Mammary epithelial cell (primary cell): ENCODE measurements at places on chromosomes 7 and 10.
A peak's percentile ranks its signal among the peaks of the same experiment; 100 is the strongest.

DNA sequence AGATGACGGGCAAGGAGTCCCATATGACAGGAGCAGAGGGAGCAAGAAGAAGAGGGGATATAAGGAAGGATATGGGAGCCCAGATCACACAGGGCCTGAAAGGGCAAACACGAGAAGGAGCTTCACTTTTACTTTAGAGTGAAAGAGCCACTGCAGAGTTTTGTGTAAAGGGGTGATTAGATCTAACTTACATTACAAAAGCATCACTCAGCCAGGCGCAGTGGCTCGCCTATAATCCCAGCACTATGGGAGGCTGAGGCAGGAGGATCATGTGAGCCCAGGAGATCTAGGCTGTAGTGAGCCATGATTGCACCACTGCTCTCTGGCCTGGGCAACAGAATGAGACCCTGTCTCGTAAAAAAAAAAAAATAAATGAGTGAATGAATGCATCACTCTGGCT is 91.1 kb downstream of the MPP7 start:
- DNase-seq = no peak

DNA sequence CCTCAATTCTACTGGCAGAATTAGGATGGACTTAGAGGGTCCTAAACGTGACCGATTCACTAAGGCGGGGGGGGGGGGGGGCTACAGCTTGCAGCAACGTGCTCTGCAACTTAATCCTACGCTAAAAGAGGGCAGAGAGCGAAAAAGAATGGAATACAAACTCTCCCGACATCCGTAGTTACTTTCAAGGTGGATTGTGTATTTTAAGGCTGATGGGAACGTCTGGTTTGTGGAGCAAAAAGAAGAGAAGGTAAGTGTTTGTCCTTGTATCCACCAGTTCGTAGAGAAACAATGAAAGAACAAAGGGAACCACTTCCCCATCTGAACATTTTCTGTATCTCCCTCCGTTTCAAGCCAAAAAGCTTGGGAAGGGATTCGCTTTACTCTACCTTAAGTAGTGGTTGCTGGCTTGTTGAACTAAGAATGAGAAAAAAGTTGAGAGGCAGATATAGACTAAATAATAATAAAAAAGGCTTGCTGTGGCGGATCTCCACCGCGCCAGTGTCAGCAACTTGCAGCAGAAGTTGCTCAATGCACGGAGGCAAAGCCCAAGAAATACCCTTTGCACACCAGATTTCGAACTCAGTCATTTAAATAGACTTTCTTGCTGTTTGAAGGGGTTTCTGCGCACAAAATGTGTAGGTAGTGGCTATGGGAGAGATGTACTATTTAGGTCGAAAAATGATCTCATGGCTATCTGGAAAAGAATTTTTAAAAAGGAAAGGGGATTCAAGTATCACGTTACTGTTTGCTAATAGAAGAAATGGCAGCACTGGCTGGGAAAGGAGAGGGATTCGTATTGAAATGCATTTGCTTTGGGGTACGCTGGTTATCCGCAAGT is 736 bp downstream of the SKIDA1 start:
- peak; percentile 26 for DNase-seq

DNA sequence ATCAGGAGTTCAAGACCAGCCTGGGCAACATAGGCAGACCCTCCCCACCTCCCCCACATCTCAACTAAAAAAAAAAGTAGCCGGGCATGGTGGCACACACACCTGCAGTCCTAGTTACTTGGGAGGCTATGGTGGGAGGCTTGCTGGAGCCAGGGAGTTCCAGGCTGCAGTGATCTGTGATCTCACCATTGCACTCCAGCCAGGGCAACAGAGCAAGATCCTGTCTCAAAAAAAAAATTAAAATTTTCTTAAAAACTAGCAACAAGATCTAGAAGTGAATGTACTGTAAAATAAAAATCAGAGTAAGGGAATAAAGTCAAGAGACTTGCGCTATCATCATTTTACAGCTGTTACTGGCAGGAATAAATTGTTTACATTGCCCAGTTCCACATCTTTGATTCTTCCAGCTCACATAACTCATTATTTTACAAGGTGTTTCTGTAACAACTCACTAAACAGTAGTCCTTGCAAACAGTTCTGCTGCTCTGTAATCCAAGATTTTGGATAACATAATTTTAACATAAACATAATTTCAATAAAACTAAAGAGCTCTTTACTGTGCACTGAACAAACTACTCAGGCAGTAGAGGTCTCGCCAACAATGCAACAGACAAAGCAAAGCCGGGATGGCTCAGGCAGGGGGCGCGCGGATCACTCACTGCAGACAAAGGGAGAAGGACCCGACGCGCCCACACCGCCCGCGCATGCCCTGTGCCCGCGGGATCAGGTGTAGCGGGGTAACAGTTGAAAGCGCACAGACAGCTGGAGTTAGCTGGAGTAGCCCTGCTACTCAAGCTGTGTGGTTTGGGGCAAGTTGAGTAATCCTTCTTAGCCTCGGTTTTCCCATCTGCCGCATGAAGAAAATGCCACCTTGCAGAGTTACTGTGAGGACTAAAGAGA is 73.3 kb upstream of the NFE2L3 start:
- peak; percentile 60 for DNase-seq

DNA sequence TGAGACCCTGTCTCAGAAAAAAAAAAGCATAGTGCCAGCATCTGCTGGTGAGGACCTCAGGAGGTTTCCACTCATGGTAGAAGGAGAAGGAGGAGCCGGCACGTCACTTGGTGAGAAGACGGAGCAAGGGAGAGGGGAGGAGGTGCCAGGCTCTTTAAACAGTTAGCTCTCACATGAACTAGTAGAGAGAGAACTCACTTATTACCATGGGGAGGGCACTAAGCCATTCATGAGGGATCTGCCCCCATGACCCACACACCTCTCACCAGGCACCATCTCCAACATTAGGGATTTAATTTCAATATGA is 62.9 kb upstream of the VKORC1L1 start:
- no peak for DNase-seq

DNA sequence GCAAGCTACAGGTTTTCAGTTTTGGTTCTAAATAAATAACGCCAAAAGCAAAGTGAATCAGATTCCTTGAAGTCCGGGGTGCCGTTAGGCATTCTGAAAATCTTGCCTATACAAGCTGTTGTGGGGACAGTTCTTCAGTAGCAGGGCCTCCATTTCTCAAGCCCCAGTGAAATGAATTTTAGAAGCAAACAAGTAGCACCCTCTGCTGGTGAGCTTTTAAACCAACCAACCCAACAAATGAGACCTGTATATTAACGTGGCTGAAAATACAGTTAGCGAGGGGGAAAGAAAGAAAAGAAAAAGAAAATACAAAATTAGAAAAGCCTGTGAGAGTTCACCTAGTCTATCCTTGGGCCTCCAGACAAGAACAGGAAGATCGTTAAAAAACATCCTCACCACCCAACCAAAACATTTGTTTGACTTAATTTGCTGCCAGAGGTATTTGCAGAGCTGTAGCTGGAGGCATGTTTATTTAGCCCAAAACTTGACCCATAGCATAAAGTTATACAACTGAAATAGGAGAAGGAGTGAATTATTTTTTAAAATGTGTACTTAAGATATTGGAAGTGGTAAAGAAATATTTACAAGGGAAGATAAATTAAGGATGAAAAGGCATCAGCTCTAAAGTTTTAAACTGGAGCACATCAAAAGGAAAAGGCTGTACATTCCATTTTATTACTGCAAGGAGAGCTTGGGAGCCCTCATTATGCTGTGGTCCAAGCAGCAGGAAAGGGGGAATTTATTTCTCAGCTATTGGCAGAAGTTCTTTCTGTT is 98.9 kb downstream of the DYNC1I1 start:
- peak; percentile 34 for DNase-seq

GRCh38 chr7:38674513-38674912 is 43.3 kb upstream of the AMPH start:
- no peak for DNase-seq

DNA sequence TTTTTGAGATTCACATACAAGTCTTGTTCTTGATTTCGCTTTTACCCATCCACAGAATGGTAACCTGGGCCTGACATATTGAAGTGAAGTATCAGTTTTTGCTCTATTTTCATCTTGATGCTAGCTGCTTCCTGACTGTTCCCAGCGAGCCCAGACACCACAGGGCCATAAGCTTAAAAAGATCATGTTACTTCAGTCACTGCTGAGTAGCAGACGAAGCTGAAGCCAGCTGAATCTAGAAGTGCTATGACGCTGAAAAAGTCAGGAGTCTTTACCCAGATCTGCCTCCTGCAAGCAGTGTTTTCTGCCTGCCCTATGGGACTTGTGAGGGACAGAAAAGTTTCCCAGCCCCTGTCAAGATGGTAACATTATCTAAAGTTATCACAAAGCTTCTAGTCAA is 2.7 kb upstream of the PRXL2A start:
- DNase-seq = no peak

GRCh38 chr7:30255064-30255769 is 29.2 kb upstream of the ZNRF2 start:
- no peak for DNase-seq

DNA sequence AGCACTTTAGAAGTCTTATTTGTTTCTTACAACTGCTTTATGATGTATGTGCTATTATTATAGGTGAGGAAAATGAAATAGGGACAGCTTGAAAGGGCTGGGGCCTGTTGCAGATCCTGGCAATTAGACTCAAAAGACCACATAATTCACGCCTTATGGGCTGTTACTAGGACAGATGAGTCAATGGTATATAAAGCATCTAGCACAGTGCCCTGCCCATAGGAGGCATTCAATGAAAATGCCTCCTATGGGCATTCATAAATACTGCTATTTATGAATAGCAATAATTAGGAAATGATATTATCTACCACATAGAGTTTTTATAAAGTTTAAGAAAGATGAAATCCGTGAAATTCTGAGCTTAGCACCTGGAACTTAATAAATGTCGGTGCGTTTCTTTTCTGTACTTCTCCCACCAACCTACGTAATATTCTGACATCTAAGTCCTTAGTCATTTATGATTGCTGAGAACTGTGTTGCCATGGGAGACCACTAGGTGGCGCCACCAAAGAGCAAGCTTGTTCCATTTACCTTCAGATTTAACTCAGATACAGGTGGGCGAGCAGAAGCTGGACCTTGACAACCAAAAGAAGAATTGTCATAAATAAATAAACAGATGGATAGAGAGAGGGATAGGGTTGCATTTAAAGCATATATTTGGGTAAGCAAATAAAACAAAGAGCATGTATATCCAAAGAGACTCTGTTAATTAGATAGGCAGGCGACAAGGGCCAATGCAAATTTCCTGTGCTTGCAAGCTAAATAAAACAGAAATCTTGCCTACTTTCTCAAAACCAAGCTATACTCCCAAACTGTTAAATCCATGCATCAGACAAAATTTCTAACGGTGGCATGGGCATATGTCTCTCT is 699.9 kb downstream of the INHBA start:
- peak; percentile 42 for DNase-seq

DNA sequence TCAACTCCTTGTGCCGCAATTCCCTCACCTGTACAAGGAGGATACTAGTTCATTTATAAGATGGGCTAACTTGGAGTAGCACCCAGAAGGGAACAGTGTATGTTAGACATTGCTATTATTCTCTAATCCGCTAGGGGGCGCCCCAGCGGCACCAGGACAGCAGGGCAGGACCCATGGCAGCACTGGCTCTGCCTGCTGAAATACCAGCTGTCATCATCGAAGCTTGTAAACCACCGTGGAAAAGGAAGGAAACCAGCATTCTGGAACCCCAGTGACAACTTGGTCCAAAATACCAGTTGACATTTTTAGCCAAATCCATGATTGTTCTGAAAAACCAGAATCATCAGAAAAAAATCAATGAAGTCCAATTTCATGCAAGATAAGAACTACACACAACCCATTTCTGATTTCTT is 134.4 kb downstream of the ITGA8 start:
- peak; percentile 20 for DNase-seq

- DNase-seq = no peak
Observed at GRCh38 chr7:145005601-145006000, 169.7 kb upstream of the TPK1 start.

DNA sequence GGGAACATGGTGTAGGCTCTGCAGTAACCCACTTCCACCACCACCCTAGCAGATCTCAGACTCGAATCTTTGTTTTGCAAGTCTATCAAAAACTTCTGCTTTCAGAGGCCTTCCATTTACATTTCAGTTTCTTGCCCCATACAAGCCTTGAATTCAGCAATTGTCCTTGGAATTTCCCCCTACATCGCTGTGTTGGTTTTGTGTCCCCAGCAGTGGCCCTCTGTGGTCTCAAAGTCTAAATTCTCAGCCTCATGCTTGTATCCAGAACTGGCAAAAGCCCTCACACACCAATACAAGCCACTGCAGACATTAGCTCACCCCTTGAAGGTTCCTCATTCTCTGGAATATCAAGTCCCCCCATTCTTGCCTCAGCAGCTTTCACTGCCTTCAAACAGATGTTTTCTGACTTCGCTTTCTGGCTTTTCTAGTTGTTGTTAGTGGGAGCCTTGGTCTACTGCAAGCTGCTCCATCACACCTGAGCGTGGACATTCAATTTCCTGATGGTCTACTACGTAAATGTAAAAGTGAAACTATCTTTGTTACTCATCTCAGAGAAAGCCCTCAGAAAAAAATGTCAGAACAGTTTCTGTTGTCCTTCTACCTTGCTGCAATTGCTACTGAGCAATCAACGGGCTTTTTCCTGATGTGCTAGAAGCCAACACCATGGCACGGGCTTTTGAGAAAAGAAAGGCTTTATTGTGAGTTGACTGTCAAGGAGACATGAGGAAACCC is 1.8 kb upstream of the NUB1 start:
- DNase-seq = no peak

- DNase-seq = no peak
Observed at GRCh38 chr7:37833818-37834146, 14.6 kb upstream of the NME8 start.

DNA sequence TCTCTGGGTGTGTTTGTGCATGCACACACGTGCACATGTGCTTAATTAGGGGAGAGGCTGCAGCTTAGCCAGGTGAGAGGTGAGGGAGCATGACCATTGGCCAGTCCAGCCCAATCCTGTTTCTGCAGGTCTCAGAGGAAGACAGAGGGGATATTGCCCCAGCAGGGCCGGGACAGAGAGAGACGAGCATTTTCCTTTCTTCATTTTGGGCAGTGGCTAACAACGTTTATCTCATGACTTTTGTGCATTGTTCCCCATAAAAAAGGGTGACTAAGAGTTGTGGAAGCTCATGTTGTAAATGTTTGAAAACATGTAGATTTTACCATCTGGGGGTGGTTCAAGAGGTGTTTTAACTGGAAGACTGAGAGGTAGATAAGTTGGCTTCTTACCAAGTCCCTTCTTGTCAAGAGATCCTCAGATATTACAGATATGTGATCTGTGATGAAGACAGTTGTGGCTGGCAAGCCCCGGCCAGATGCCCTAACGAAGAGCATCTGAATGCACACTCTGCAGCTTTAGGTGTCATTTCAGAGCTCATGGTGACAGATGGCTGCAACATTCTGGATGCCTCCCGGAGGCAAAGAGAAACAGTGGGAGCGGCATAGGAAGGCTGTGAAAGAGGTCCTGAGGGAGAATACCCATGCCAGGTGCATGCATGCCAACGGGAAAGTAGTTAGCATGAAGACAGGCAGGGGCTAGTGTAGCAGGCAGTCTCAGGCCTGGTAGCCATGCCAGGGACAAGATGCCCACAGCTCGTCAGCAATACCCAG is 16.7 kb upstream of the DMBT1 start:
- peak; percentile 35 for DNase-seq
